ENCODE measurements at places on chromosomes 3 and 15. TPM values are rescaled to one million over a fixed set of nuclear protein-coding genes. Genes with fewer than 3 reads are reported as not detected.

Gene TRH
- not detected for total RNA-seq

Gene CFAP161
- total RNA-seq = not detected

Gene OSBPL10
- total RNA-seq = 23.3 TPM

Gene NANOGP8
- not detected for total RNA-seq

Gene PRR20G
- total RNA-seq = 2.8 TPM
